ENCODE measurements at places on chromosomes 3 and 15.

DNA sequence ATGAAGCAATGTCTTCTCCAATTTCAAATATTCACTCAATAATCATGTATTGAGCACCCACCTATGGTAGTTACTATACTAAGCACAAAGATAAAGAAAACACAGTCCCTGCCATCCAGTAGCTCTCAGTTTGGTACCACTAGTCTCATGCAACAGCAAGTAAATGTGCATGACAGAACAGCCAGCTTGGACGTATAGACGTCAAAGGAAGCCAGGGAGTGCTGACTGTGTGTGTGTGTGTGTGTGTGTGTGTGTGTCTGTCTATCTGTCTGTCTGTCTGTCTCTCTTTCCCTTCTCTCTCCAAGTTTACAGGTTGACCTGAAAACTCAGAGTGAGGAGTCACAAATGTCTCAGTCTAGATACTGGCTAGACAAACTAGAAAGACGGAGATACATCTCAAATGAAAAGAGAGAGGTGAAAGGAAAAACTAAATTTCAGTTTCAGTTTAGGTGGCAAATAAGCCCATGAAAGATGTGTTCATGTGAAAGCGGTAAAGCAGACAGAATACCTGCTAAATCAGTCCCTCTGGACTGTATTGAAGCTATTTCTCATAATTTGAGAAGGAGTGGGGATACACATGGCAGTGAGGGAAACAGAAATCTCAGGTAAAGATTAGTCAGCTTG, 141.1 kb upstream of the PTPRG start:
- no peak for DNase-seq

- no peak for DNase-seq
Measured at GRCh38 chr3:187808527-187808895, 63.2 kb upstream of the BCL6 start.

DNA sequence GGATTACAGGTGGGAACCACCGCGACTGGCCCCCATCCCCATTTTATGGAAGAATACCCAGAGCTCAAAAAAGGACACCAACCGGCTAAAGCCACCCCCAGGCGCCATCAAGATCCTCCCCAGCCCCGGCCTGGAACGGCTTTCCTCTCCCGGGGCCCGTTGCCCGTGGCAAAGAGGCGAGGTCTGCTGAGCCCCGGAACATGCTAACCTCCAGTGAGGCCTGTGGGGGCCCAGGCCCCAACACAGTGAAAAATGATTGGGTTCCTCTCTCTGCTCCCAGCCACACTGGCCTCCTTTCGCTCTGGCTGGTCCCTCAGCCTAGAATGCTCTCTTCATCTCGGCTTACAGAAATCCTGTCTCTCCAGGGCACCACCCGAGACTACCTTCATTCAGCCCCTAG, 46.5 kb upstream of the SMAD6 start:
- DNase-seq, result no peak

- no peak for DNase-seq
Measured at GRCh38 chr3:53137835-53138446, 7.7 kb upstream of the RFT1 start.

GRCh38 chr15:33163816-33164215, 30.7 kb downstream of the FMN1 start:
- no peak for DNase-seq

GRCh38 chr3:56980798-56981390, 79.6 kb upstream of the SPATA12 start:
- DNase-seq, result peak; percentile 32

DNA sequence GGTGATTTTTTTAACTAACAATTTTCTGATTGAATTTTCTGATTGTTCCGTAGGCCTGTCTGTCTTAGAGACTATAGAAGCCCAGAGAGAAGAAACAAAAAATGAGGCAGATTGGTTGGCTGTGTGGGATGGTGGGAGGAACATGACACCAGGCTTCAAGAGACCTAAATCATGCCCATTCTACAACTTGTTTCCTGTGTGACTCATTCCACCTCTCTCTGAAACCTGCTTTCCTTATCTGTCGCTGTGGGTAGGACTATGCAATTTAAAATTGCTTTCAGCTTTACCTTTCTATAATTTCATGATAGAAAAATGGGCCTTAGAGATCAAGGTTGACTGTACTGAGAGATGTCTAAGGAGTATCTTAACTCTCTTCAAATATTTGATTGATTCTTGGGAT, 44.5 kb downstream of the OXNAD1 start:
- DNase-seq, result peak; percentile 48

DNA sequence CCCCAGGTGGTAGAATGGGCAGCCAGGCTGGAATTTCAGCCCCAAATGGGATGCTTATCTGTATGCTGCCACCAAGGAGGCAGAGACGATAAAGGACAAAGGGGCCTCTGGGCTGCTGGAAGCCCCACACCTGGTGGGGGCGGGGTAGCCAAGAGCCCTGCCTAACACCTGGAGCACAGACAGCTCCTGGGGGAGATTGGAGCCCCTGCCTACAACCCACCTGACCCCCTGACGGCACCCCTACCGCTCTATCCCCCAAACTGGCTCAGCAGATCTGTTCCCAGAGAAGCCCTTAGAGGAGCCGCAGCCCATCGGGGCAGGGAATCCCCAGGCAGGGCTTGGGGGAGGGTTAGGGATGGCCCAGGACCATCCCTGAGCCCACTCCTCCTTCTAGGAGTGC, 15.8 kb upstream of the SEMA3F start:
- no peak for DNase-seq

GRCh38 chr3:153448151-153448829, 286.3 kb downstream of the RAP2B start:
- DNase-seq, result no peak

GRCh38 chr3:74542441-74542840, 72.0 kb downstream of the CNTN3 start:
- DNase-seq, result no peak

Data from activated CD4-positive, alpha-beta T cell treated with anti-CD3 and anti-CD28 coated beads, Interleukin-2, amount 50 U/mL, for 4 hours (primary cell).